ENCODE measurements at places on chromosomes 1 and 21.

DNA sequence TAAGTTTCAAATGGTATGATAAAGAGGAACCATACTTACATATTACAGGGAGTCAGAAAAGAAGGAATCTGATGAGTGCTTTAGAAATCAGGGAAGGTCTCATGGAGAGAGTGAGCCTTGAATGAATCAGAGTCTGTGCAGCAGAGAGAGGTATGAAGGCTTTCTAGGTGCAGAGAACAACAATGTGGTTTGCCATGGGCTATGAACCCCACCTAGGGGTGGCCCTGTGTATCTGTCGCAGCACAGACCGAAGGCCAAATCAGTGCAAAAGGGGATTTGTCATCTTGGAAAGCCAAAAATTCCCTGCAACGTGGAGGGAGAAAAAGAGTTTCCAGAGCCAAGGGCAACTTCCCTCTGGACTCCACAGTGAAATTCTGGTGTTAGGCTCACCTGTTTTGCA lies 3.5 kb downstream of the PAPPA2 start:
- no peak for DNase-seq

- DNase-seq: peak; percentile 39
Measured at GRCh38 chr21:33403786-33404585, 773 bp downstream of the IFNGR2 start.

DNA sequence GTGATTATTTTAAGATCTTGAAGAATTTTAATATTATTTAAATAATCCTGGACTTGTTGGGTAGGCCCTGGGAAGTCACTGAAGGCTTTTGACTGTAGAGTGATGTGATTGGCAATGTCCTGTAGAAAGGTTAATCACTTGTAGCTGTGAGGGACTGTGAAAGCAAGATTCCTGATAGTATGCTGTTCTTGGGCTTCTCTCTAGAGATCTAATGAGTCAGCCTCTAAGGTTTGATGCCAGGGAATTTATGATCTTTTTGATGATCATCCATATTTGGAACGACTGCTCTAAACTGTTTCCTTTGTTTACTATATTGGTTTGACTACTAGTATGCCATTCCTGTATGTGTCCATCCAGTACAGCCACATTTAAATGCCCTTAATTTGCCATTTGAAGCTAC lies 56.5 kb downstream of the CAMSAP2 start:
- DNase-seq: no peak

- no peak for DNase-seq
Measured at GRCh38 chr1:168179438-168180147, 831 bp downstream of the TIPRL start.

DNA sequence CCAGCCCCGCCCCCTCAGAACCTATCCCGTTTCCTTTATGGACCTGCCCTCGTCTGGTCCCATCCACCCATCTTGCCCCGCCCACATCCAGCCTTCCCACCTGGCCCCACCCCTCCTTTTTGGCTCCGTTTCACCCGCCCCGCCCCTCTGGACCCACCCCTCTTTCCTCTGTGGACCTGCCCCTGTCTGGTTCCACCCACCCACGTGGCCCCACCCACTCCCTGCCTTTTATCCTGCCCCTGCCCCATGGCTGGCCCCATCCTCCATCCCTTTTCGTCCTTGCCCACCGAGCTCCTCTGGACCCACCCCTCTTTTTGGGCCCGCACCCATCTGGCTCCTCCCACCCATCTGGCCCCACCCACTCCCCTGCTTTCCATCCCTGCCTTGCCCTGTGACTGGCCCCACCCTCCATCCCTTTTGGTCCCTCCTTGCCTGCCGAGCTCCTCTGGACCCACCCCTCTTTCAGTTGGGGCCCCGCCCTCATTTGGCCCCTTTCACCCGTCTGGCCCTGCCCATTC lies 177.3 kb downstream of the CAMTA1 start:
- DNase-seq: no peak

GRCh38 chr1:91643431-91643830 lies 142.8 kb downstream of the CDC7 start:
- DNase-seq: no peak

DNA sequence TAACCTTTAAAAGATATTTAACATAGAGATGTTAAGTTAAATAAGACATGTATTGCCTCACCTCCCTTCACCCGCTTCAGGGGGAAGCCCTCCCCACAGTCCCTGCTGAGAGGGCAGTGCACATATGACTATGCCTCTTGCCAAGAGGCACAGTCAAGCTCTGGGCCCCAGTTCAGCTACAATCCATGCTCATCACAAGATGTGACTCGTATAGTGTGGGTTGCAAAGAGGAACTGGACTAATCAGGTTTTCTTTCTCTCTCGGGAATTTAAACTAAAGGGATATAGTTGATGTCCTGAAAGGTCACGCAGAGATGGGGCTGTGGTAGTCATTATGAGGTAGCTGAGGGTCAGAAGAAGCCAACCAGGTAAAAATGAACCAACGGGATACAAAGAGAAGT lies 35.6 kb downstream of the LYST start:
- DNase-seq: no peak

- DNase-seq: no peak
Measured at GRCh38 chr1:196960854-196961253, 16.5 kb upstream of the CFHR5 start.

- DNase-seq: no peak
Measured at GRCh38 chr1:33712186-33712585, 151.7 kb upstream of the HMGB4 start.

- DNase-seq: no peak
Measured at GRCh38 chr21:37489553-37489952, 123.0 kb downstream of the DYRK1A start.

- DNase-seq: no peak
Measured at GRCh38 chr1:114718661-114719423, 2.3 kb upstream of the NRAS start.

DNA sequence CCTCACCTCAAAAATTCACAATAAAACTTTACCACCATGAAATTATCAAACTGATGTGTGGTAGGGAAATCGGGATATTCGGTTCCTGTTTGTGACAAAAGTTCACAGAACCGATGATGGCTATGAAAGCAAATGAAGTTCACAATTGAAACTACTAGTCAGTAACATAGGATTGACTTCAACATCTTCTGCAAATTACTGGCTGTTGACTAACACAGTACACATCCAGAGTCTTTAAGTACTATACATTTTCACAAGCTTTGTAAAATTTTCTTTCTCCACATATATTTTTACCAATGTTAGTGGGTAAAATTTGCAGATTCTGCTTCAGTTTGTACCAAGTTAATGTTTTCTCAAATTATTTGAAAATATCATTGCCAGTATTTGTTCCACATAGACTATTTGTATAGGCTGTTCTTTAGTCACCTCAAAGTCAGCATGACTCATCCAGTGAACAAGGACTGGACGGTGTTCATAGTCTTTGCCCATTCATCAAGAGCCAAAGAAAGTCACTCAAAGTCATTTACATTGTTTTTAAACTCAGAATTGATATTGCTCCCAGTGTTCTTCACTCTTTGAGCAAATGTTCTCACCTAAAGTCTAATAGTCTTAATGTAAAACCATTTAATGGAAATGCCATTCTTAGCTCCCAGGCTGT lies 213.4 kb downstream of the USP25 start:
- no peak for DNase-seq

- no peak for DNase-seq
Measured at GRCh38 chr21:34075760-34076660, 2.6 kb downstream of the MRPS6 start.

DNA sequence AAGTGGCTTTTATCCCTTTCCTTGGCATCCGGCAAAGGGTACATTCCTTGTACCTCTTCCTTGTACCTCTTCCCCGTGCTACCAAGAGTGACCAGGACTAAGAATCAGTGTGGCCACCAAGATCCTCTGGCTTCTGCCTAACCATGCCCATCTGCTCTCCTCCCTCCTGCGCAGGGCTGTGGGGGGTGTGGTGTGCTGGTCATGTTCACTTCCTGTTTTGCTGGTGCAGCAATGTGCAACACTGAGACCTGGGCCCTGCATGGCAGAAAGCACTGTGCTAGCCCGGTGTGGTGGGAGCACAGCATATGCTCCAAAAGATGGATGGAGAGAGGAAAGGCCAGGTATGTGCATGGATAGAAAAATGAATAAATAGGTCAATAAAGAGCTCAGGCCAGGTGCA lies 33.3 kb upstream of the TENT5C start:
- DNase-seq: no peak

DNA sequence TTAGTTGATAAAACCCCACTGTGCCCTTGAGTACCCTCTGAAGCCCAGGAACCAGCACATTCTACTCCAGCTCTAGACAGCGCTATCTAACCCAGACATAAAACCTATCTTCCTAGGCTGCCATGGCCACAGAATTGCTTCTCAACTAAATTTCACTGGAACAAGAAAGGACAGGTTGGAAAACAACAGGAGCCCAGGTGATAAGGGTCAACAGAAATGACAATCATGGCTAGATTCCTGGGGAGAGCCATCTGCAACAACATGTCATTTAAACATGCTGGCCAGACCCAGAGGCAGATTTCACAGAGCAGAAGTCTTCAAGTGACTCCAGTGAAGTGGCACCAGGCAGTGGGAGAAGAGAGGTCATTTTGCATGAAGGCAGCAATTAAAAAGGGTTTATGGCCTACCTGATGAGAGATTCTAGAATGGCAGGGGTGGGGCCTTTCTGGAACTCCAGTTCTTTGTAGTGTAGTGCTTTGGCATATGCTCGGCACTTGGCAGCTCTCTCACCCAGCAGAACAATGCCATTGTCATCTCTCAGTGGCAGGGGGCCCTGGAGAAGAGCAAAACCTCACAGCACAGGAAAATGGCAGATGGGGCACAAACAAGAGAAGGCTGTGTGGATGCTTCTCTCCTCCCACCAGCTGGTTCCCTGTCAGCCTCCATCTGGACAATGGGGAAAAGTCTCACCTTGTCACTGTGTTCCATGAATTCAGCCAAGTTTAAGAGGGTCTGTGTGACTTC lies 9.9 kb downstream of the ANGPTL7 start:
- no peak for DNase-seq

- DNase-seq: no peak
Measured at GRCh38 chr1:33660244-33660643, 187.8 kb downstream of the ZSCAN20 start.

- no peak for DNase-seq
Measured at GRCh38 chr1:113957984-113958383, 21.3 kb upstream of the OLFML3 start.

- no peak for DNase-seq
Measured at GRCh38 chr1:151953409-151954094, 40.1 kb downstream of the S100A10 start.

- no peak for DNase-seq
Measured at GRCh38 chr21:25283720-25284119, 323.6 kb downstream of the MRPL39 start.

- DNase-seq: no peak
Measured at GRCh38 chr21:42300956-42301355, 14.3 kb downstream of the TFF3 start.

- DNase-seq: no peak
Measured at GRCh38 chr1:89457046-89457445, 67.6 kb upstream of the LRRC8B start.

- DNase-seq: no peak
Measured at GRCh38 chr1:17451731-17452130, 12.3 kb upstream of the RCC2 start.

GRCh38 chr1:245599371-245600174 lies 444.8 kb downstream of the KIF26B start:
- no peak for DNase-seq

GRCh38 chr1:150127464-150127863 lies 22.3 kb upstream of the PLEKHO1 start:
- DNase-seq: no peak

GRCh38 chr1:42418516-42418915 lies 37.3 kb downstream of the ZMYND12 start:
- no peak for DNase-seq

- DNase-seq: no peak
Measured at GRCh38 chr1:224696891-224697765, 81.0 kb downstream of the CNIH3 start.

DNA sequence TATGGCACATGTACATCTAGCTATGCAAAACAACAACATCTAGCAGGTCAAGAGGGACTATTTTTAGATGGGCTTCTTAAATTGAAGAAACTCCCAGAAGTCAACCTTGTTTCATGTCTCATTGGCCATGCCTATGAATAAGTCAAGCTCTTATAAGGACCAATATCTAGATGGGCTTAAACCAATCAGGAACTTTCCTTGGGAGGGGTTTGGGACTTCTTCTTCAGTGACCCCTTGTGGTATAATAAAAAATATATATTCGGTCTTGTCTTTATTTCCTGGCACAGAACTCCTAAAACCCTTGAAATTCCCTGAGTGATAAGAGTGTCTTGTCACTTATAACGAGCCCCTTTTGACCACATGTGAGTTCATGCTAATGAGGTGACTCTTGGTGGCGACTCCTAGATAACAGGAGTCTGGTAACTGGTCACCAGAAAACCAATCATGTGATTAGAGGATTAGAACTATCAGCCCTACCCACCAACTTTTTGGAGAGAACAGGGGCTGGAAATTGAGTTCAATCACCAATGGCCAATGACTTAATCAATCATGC lies 218.3 kb downstream of the HHIPL2 start:
- no peak for DNase-seq

- no peak for DNase-seq
Measured at GRCh38 chr1:225448146-225448805, 20.4 kb upstream of the LBR start.

GRCh38 chr1:1677718-1678580 lies 14.6 kb downstream of the SLC35E2B start:
- DNase-seq: no peak

DNA sequence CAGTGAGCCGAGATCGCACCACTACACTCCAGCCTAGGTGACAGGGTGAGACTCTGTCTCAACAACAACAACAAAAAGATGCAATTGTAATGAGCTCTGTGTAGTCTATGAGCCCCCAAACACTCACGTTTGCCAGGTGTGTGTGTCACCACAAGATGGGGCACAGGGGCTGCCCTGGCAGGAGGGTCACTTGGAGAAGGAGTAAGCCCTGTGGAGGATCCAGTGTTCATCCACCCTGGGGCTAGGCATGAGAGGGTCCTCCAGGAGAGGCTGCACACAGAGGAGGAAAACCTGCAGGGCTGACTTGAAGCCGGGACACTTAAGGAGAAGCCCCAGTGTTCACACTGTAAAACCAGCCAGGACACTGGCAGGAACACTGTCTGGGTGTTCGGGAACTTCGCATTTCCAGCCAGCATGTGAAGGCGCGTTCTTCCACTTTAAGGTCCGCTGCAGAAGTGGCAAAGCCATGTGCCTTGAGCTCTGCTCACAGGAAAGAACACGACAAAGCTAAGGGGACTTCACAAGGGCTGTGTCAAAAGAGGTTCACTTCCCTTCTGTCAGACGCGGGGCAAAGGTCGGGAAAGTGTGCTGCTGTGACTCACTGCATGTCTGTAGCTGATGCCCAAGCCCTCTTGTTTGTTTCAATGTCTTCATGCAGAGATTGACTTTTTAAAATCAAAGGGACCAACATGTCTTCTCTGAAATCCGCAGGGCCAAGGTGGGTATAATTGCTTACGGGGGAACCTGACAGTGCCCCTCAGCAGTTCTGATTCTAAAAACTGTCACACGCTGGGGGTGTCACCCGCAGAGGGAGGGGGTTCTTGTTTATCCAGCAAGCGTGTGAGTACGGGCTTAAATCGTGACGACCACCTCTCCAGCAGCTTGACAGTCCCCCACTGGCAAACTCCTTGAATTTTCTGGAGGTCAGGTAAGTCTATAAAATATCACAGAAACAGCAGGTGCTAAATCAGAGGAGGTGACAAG lies 102.8 kb downstream of the RIPK4 start:
- no peak for DNase-seq

- peak; percentile 74 for DNase-seq
Measured at GRCh38 chr1:183932412-183932811, 105.1 kb downstream of the COLGALT2 start.
